ENCODE measurements at places on chromosomes 16 and 17.

- peak; percentile 39 for DNase-seq
These were observed 800 bp downstream of the PLEKHH3 start for GRCh38 chr17:42675965-42676423.

DNA sequence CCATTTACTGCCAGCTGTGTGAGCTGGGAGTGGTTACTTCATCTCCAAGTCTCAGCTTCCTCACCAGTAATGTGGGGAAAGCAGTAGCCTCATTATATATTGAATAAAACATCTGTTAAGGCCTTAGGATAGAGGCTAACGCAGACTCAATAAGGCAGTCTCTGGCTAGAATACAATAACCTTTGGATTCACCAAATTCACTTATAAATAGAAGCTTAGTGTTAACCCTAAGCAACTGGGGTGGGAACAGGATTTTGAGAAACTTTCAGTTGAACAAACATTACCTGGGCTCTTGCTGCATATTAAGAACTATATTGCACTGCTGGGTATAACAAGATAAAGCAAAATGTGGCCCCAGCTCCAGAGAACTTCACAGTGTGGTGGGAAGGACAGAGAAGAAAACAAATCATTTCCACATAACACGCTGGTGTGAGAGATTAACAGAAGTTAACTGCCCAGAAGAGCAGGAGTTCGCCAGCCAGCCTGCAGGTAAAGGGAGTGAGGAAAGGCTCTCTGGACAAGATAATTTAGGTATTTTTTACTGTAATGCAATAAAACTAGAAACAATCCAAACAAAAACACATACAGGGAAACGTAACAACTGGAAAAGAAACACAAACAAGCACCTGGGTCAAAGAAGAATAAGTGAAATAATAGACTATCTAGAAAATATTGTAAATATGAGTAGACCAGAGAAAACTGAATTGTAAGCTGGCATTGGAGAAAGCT lies 57.0 kb downstream of the USP31 start:
- no peak for DNase-seq

- DNase-seq, result no peak
These were observed 108.9 kb downstream of the TANGO6 start for GRCh38 chr16:68951991-68952877.

DNA sequence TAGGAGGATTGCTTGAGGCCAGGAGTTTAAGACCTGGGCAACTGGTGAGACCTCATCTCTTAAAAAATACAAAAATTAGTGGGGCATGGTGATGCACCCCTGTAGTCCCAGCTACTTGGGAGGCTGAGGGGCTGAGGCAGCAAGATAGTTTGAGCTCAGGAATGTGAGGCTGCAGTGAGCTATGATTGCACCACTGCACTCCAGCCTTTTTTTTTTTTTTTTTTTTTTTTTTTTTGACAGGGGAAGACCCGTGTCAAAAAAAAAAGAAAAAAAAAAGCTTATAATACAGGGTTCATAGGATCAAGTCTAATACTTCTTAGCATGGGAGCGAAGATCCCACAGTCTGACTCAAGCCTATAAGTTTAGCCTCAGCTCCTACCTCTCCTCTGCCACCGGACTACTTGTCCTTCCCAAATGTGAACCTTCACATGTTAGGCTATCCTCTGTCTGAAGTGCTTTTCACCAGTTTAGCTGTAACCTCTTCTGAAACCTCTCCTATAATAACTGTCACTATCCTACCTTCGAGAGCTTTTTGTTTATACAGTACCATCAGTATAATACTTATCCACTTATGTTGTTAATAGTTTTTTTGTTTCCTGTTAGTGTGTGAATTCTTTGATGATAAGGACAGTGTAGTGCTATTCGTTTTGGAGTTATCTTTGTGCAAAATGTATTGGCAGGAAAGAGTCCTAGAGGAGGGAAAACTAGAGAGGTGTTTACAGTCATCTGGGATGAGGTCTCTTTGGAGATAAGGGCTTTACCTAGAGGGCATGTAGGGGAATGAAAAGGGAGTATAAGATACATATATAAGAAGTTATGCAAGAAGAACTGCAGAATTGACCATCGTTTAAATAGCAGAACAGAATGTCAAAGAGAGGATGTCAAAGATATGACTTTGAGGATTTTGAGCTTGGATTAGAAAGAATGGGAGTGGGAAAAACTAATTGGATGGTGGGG lies 15.5 kb downstream of the CPD start:
- DNase-seq, result no peak

DNA sequence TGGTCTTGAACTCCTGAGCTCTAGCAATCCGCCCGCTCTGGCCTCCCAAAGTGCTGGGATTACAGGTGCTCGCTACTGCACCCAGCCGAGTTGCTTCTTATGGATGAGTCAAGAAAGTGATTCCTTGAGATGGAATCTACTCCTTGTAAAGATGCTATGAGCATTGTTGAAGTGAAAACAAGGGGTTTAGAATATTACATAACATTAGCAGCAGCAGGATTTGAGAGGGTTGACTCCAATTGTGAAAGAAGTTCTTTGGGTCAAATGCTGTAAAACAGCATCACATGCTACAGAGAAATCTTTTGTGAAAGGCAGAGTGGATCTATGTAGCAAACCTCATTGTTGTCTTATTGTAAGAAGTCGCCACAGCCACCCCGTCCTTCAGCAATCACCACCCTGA lies 72.7 kb downstream of the NT5M start:
- no peak for DNase-seq

DNA sequence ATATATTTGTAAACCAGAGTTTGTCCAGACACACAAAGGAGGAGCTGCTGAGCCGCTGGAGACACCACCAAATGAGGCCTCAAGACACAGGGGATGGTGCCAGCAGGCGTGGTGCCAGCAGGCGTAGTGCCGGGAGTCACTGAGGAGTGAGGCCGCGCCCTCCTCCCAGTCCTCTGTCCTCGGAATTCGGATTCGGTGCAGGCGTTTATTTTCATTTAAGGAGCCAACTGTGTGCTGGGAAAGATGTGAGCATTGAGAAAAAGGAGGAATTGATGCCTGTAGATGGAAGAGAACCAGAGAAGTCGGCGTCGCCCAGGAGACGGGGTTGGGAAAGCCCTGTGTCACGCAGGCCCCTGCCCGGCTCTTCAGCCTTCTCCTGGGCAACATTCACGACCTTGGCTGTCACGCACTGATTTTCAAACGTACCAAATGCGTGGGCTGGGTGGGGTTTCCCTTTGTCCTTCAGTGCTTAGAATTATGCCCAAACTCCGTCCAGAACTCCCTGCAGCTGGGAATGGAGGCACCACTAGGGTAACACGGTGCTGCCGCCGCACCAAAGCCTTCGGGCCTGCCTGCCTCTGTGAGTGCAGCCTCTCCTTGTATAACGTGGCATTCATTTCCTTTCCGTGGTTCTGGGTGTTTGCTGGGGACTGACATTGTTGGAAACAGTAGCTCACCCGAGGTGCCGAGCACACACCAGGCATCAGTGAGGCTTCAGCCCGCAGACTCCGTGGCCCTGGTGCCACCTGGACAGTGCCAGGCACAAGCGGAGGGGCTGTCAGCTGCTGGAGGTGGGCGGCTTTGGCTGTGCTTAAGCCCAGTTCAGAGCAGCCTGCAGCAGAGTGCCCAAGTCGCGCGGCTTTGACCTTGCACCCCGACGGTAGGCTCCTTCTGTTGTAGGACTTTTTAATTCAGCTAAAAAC lies 49.0 kb upstream of the CHMP6 start:
- no peak for DNase-seq

DNA sequence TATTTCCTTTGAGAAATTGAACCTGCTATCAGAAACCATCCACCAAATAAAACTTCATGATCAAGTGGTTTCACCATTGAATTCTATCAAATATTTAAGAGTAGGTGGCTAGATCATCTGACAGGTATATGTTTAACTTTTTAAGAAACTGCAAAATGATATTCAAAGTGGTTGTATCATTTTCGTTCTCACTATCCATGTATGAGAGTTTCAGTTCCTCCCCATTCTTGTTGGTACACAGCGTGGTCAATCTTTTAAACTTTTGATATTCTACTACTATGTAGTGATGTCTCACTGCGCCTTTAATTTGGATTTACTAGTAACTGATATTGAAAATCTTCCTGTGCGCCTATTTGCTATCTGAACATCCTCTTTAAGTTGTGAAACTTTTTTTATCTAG lies 163.7 kb downstream of the CYB561 start:
- DNase-seq, result no peak

DNA sequence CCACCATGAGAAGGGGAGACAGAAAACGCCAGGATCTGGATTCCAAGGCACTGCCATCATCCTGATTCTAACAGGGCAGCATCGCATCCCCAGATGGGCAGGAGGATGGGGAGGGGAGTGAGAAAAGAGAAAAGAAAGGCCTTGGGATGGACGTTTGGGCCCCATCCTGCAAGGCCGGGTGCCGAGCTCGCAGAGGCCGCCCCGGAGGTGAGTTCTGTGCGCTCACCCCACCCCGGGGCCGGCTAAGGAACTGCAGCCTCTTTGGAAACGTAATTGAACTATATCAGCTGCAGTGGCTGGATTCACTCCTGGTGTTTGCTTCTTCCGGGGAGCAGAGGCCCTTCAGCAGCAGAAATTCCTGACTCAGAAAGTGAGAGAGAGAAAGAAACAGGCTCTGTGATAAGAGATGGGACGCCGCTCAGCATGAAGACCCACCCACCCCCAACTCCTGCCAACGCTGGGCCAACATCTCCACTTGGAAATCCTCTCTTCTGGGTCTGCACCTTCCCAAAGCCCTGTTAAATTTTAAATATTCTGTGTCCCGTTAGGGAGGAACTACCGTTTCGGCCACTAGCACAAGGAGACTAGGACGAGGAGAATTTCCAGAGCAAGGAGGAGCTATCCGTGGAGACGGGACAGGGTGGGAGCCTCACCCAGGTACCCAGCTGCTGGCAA lies 8.5 kb upstream of the SSTR2 start:
- no peak for DNase-seq

DNA sequence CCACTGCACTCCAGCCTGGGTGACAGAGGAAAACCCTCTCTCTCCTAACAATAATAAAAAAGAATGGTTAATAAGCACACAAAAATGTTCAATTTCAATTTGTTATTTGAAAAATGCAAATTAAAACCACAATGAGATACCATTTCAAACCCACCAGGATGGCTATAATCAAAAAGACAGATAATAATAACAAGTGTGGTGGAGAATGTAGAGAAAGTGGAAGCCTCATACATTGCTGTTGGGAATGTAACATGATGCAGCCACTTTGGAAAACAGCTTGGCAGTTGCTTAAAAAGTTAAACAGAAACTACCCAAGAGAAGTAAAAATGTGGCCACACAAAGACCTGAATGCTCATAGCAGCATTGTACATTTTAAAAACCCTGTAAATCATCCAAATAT lies 51.8 kb upstream of the MAP3K14 start:
- no peak for DNase-seq

- DNase-seq, result no peak
These were observed 1.1 kb upstream of the DLX3 start for GRCh38 chr17:49996121-49996494.

DNA sequence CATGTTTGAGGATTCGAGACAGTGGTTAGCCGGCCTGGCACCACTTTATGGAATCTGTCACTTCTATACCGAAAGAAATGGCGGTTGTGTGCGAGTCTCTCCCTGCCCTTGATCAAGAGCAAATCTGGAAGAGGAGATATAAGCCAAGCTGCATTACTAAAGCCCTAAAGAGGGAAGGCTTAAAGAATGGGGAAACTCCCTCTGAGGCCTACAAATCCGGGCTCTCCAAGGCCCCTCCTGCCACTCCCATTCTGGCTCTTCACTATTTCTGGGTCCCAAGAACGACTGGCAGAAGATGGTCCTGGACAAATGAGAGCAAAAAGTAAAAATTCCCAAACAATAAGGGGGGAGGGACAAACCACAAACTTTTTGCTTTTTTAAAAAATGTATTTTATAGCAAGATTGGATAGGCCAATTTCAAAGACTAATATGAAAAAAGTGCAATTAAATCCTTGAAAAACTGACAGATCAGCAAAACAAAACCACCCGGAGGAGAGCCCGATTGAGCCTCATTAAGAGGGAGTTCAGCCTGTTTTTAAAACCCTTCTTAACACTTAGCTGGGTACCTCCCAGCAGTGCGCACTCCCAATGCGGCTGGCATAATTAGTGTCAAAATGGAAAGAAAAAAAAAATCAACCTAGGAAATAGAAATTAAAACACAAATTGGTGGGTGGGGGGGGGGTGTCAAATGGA lies 193.5 kb downstream of the ZFHX3 start:
- no peak for DNase-seq

DNA sequence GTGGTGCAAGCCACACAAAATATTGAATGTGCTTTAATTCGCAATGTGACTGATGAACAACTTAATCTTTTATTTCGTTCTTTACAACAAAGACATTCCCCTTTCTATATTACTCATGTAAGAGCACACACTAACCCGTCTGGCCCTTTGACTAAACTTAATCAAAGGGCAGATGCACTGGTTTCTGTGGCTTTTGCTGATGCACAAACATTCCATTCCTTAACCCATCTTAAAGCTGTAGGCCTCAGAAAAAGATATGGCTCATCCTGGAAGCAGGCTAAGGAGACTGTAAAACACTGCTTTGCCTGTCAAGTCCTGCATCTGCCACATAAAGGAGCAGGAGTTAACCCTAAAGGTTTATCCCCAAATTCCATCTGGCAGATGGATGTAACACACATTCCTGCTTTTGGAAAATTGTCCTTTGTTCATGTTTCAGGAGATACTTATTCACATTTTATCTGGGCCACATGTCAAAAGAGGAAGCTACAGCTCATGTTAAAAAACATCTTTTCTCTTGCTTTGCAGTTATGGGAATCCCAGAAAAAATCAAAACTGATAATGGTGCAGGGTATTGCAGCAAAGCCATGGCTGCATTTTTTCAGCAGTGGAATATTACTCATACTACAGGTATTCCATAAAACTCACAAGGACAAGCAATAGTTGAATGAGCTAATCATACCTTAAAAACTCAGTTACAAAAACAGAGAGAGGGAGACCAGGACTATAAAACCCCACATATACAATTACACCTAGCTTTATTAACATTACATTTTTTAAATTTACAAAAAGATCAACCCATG lies 137.2 kb downstream of the AHSP start:
- DNase-seq, result no peak

GRCh38 chr16:1723450-1724147 lies 17.6 kb downstream of the MAPK8IP3 start:
- DNase-seq, result peak; percentile 69

DNA sequence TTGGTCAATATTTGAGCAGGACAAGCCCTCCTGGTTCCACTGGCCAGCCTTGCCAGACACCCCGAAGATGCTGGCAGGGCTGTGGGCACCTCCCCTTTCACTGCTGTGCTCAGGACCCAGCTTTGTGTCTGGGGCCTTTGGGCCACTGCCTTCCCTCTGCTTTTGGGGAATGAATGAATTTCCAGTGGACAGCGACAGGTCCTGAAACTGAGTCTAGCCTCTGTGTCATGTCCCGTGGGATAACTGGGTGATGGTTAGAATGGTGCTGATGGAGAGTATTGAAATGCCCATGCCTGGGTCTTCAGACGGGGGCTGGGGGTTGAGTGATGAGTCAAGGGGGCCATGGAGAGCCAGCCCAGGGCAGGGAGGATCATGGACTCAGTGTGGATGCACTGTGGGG lies 135.8 kb downstream of the FOXL1 start:
- DNase-seq, result no peak

Measured in hematopoietic multipotent progenitor cell treated with erythropoietin and hydrocortisone succinate and interleukin-3 and kit ligand, for 17 days (in vitro differentiated cells).